ENCODE measurements at places on chromosomes 3 and 15.

DNA sequence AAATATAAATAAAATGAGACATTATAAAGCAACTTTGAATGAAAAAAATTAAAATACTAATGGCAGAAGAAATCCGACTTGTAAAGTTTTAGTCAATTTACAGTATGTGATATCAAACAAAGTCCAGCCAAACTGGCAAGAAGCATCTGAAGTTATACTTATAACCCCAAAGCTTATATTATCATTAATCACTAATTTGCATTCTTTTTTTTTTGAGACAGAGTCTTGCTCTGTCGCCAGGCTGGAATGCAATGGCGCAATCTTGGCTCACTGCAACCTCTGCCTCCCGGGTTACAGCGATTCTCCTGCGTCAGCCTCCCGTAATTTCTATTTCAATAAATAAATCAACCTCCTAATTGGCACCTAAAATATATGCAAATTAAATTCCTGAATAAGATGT lies 80.1 kb downstream of the AQR start:
- DNase-seq = peak; percentile 36

DNA sequence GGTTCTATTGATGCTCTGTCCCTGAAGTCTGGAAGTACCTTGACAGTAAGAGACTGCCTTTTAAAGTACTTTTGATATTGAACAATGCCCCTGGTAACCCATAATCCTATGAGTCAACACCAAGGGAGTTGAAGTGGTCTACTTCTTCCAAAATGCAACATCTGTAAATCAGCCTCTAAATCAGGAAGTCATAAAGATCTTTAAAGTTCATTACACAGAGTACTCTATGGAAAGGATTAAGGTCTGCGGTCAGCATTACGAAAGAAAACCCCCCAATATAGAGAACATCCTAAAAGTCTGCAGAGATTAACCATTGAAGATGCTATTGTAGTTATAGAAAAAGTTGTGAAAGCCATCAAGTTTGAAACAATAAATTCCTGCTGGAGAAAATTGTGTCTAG lies 52.7 kb upstream of the CMC1 start:
- DNase-seq = no peak

- no peak for DNase-seq
Measured at GRCh38 chr15:29471757-29472156, 202.1 kb upstream of the NSMCE3 start.

DNA sequence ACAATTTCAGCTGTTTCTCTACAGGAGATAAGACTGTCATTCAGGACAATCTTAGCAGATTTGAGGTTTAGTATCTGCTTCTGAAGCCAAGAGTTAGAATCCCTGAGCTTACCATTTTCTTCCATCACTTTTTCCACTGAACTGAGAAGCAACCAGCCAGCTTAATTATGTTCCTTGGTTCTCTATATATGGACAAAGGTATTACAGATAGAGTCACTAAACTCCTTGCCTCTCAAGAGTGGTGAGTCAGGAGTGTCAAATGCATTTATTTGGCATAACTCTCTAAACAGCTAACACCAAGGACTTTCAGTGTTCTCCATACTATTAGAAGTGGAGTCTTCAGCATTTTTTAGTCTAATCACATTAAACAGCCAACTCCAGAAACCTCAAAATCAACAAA lies 239.3 kb downstream of the ALCAM start:
- peak; percentile 49 for DNase-seq

DNA sequence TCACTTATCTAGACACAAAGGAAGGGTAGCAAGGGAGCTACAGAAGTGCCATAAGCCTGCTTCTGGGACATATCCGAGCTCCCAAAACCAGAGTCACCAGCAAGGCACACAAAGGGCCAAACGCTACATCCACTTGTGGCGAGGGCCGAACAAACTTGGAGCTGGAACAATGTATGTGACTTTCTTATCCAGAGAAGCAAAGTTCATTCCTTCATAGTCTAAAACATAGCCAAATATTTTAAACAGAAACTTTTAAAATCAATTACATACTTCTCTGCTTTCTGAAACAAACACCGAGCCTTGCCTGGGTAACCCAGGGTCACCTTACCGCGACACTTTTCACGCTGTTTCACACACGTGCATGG lies 15.9 kb downstream of the ZXDC start:
- DNase-seq = no peak

- no peak for DNase-seq
Measured at GRCh38 chr3:21879184-21879886, 128.3 kb upstream of the ZNF385D start.

DNA sequence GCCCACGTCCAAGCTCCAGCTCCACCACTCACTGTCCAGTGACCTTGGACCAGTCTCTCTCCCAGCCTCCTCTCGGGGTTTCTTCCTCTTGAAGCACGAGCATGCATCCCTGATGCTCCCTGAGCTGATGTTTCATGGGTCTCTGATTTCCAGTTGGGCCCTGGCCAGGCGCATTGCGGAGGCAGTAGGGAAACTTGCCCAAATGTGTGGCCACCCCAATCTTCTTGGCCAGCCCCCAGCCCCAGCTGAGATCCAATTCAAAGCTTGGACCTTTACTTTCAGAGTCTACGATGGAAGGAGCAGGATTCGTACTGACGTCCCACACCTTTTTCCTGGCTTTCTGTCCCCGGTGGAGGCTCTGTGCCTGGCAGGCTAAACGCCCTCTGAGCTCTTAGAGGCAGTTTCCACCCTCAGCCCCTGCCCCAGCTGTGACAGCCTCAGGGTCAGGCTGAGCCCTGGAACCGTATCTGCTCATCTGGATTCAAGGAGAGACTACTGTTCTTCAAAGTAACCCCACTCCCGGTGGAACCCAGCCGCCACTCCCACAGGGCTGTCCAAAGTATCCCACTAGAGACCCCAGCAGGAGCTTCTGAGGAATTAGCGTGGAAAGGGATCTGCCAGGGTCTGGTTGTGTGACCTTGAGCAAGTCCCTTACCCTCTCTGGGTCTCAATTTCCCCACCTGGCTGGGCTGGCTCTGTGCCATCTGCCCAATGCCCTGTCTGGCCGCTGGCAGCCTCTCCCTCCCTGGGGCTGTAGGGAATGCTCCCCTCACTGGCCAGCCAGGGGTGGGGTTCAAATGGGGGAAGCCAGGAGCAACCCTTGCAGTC lies 37.4 kb downstream of the CPN2 start:
- DNase-seq = peak; percentile 41

GRCh38 chr3:74338998-74339397 lies 275.5 kb downstream of the CNTN3 start:
- no peak for DNase-seq

GRCh38 chr3:126454437-126455198 lies 21.1 kb downstream of the ZXDC start:
- DNase-seq = no peak

GRCh38 chr3:124793054-124793739 lies 62.9 kb downstream of the UMPS start:
- DNase-seq = no peak

DNA sequence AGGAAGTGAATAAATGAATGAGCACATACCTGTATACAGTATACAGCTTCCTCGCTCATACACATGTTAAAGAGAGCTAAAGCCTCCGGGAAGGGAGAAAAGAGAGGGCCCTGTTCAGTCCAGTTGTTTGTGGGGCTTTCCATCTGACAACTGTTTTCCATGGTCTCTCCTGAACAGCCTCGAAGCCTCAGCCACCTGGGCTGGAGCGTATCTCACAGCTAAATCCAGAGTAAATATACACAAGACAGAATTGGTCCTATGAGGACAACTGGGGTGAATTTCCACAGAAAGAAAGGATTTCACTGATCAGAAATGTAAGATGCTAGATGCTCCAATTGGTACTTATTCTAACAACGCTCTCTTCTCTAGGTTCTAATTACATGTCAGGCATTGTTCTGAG lies 103.5 kb downstream of the LIPC start:
- no peak for DNase-seq

DNA sequence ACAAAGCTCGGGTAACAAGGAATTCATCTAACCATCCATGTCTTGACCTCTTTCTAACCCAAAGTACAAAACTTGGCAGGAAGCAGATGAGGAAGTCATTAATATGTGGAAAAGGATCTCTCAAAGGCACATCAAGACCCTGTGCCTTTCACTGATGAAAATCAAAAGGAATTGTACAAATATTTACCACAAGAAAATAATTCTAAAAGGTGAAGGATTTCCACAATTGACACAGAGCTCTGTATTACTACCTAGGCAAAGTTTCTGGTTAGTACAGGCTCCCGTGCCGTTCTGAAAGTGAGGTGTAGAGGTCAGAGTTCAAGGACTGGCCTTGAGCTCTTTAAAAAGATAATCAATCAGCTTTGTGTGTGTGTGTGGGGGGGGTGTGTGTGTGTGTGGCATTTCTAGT lies 239.7 kb upstream of the ICE2 start:
- DNase-seq = peak; percentile 21

- DNase-seq = no peak
Measured at GRCh38 chr15:101482526-101483371, 6.8 kb downstream of the PCSK6 start.

GRCh38 chr3:9400616-9401015 lies 3.2 kb downstream of the SETD5 start:
- no peak for DNase-seq

GRCh38 chr3:61832375-61833229 lies 271.2 kb downstream of the PTPRG start:
- DNase-seq = peak; percentile 54

DNA sequence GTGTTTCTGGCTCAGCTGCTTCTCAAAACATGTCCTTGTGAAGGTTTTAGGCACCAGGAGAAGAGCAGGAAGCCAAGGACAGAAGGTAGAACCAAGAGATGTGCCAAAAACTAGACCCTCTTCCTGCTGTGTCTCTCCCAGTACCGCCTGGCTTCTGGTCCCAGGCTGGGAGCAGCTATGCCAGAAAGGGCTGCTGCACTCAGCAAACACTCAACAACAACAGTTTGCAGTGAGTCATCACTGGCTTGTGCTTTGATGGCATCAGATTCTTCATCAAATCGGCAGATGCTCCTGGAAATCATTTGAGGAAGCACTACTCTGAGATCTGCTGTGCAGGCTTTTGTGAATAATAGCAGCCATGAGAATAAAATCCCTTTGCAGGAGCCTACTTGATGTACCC lies 63.2 kb downstream of the DGKG start:
- no peak for DNase-seq

GRCh38 chr3:67686069-67686468 lies 31.7 kb upstream of the SUCLG2 start:
- DNase-seq = no peak

DNA sequence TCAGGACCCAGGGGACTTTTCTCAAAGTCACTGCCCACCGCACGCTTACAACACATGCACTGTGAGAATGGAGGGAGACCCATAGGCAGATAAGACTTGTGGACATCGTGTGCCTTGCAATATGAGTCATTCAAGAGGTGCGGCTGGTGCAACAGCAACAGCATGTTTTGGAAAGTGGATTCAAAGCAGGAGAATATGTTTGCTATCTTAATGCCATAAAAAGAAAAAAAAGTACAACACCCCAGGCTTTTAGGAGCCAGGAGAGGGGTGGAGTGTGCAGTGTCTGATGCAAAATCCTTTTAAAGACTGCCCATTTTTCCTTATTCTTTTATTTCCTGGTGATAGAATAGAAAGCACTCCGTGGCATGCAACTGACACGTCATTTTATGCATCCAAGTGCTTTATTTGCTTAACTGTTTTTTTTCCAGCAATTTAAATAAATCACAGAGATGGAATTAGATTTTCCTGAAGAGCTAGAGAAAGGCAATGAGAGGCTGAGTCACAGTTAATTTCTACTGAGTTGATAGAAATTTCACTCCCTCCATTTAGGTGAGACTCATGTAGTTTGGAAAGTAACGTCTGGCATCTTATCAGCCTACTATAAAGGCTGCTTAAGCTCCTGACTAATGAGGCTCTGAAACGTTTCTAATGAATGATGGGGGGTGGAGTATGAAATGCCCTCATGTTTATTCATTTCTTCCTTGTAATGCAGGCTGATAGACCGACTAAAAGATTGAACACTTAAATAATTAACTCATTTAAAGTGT lies 96.4 kb downstream of the NSUN3 start:
- DNase-seq = peak; percentile 81

DNA sequence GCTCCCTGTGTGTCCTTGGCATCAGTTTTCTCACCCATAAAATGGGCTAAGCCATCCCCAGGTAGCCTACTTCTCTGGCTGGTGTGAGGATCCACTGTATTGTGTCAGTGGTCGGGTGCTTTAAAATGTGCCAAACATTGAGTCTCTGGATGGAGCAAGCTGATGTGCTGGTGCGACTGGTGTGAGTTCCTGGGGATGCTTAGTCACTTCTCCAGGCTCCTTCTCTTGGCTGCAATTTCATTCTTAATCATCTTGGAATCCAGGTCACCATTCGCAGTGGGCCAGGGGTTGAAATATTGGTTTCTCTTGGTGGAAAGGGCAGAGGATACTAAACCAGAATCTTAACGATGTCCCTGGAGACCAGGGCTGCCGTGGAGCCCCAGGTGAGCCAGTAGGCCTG lies 29.3 kb downstream of the SCN5A start:
- DNase-seq = no peak

- DNase-seq = peak; percentile 36
Measured at GRCh38 chr3:170128977-170129431, 52.5 kb downstream of the PHC3 start.

DNA sequence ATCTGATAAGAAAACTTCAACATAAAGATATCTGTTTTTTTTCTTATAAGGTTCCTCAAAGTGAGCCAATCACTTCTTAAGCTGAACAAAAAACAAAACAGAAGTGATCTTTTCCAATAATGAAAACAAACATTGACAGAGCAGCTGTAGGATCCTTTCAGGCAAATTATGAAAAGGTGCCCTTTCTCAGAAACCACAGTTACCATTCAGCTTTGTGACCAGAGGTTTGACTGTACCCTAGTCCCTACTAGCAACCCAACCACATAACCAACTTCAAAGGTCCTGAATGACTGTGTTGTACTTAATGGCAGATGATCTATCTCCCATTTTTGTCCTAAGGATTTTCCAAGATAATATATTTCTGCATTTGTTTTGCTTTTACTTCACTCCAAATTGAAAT lies 39.4 kb upstream of the CCR2 start:
- DNase-seq = no peak

All from fibroblast of lung (primary cell).